ENCODE measurements at places on chromosomes 7 and 10.

GRCh38 chr7:96822824-96823223, 113.2 kb upstream of the SEM1 start:
- no peak for DNase-seq

- no peak for DNase-seq
Observed at GRCh38 chr10:14454629-14455028, 123.9 kb upstream of the FRMD4A start.

GRCh38 chr10:13784067-13784466, 197.3 kb downstream of the PRPF18 start:
- peak; percentile 62 for DNase-seq

- no peak for DNase-seq
Observed at GRCh38 chr7:3412871-3413270, 111.8 kb downstream of the SDK1 start.

- DNase-seq: no peak
Observed at GRCh38 chr10:102632394-102633111, 11.7 kb upstream of the TRIM8 start.

GRCh38 chr7:8413600-8413999, 19.8 kb upstream of the NXPH1 start:
- no peak for DNase-seq

GRCh38 chr7:146681487-146681886, 564.9 kb downstream of the CNTNAP2 start:
- DNase-seq: no peak

DNA sequence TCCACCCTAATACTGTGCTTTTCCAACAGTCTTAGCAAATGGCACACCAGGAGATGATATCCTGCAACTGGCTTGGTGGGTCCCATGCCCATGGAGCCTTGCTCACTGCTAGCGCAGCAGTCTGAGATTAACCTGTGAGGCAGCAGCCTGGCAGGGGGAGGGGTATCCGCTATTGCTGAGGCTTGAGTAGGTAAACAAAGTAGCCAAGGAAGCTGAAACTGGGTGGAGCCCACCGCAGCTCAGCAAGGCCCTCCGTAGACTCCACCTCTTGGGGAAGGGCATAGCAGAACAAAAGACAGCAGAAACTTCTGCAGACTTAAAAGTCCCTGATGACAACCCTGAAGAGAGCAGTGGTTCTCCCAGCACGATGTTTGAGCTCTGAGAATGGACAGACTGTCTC, 399.0 kb downstream of the CCSER2 start:
- DNase-seq: no peak

DNA sequence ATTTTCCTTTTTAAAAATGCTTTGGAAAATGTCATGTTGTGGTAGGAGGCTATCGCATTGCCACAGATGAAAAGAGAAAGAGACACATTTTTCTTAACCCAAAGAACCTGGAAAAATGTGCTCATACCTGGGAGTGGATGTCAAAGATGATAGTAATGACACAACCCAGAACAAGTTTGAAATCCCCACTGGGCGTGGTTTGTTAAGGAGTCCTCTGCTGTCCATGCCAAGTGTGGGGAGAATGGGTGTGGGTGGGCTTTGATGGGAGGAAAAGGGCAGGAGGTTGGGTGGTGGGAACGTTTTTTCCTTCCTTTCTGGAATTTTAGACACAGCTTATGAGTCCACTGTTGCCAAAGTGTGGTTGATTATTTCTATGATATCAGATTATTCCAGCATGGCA, 10.9 kb downstream of the OPTN start:
- no peak for DNase-seq

DNA sequence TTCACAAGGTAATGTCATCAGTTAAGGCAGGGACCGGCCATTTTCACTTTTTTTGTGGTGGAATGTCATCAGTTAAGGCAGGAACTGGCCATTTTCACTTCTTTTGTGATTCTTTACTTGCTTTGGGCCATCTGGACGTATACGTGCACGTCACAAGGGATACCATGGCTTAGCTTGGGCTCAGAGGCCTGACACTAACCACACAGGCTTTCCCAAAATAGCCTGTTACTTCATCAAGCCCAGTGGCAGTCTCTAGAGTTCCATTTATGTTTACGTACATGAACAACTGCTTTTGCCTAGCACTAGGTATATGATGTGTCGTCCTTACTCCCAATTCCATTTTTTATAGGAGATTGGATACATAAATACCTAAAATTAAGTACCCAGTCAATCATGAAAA, 237.9 kb downstream of the C7orf25 start:
- DNase-seq: no peak

DNA sequence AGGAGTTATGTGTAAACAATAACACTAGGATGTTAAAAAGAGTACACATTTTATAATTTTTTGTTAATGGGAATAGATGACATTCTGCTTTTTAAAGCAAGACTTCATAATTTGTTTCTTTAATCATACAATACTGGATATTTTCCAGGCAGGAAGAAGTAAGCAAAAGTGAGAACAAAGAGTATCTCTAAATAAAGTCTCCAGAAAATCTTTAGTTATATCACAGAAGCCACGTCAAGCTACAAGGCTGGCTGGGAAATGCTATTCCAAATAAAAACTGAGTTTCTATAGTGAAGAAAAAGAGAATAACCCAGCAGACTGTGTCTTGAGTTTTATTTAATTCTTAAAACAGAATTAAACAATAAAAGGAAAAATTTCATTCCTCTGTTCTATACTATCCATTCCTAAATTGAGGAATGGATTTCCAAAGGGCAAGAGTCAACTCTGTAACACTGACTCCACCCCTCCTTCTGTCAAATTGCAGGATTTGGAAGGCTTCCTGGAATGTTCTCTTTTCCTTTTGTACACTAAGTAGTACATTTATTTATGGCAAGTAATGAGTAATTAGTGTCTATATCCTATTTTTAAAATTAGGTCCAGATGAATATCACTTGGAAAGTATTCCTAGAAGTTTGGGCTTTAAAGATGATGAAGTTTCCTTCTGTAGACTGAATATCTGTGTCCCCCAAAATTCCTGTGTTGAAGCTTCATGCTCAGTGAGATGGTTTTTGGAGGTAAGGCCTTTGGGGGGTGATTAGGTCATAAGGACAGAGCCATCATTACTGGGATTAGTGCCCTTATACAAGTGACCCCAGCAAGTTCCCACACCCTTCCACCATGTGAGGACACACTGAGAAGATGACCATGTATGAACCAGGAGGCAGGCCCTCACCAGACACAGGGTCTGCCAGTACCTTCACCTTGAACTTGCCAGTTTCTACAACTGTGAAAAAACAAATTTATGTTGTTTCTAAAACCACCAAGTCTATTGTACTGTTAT, 290.9 kb downstream of the CRPPA start:
- DNase-seq: peak; percentile 25

DNA sequence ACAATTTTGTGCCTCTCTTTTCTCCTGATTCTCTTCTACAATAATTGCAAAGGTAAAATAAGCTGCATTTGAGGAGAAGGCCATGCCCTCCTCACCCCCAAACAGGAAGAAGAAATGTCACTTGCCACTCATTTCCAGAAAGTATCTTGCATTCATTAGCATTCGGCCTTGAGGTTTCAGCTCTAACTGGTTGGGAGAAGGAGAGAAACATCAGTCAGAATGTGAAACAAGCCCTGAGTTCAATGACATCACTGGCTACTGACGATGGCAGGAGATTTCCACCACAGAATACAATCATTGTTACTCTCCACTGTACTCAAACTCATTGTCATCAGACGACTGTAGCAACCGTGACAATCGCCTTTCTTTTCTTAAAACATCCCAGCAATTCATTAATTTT, 72.8 kb downstream of the PRKCQ start:
- DNase-seq: no peak

DNA sequence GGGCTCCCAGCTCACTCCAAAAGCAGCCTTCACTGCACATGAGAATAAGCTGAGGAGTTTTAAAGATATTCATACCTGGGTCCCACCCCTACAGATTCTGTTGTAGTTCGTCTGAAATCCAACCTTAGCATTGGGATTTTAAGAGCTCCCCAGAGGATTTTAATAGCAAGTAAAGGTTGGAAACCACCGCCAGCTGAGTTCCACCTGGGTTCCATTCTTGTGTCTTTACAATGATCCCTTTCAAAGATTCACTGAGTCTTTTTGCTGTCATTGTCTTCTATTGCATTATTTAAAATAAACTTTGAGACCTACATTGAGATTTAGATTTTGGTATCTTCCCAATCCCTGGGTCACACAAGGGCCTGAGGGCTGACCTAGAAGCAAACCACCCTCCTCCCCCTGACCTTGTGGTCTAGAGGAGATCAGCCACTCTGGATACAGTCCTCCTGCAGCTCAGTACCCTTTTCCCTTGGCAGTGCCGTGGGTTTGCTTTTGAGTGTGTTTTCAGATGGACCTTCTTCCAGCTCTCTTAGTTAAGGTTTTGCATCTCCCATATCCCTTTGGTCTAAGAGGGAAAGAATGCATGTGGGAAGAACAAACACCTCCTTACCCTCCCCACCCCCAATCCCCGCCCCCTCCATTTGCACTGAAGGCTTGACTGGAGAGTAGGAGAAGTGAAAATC, 22.6 kb upstream of the SIRT1 start:
- no peak for DNase-seq

DNA sequence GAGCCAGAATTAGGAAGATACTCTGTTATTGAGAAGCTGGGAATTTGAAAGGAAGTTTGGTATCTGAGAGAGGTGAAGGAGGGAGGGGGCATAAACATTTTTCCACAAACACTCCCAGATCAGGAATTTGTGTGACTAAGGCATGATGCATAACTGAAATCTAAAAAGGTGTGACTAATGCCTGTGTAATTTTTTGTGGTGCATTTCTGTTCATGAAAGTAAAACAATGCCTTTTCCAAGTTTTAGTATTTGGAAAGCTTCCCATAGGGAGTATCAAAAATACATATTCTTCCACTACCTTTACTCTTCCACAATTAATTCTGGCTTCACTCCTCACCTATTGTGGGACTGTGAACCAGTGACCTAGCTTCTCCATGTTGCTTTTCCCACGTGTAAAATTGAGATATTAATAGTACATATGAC, 56.4 kb upstream of the CAV2 start:
- DNase-seq: peak; percentile 99

DNA sequence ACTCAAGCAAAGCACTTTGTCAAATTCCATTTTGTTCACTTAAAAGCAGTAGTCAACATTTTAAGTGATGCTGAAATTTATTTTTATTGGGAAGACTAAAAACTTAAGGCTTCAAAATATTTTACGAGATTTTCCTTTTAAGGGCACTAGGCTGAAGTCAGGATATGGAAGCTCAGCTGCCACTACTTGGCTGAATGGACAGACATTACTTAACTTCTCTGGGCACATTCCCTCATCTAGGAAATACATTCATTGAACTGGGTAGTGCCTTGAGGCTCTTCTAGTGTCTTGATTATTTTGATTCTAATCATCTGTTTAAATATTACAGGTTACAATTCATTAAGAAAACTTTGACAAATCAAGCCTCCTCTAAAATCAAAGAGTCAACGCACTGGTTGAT, 11.1 kb downstream of the MEOX2 start:
- no peak for DNase-seq

DNA sequence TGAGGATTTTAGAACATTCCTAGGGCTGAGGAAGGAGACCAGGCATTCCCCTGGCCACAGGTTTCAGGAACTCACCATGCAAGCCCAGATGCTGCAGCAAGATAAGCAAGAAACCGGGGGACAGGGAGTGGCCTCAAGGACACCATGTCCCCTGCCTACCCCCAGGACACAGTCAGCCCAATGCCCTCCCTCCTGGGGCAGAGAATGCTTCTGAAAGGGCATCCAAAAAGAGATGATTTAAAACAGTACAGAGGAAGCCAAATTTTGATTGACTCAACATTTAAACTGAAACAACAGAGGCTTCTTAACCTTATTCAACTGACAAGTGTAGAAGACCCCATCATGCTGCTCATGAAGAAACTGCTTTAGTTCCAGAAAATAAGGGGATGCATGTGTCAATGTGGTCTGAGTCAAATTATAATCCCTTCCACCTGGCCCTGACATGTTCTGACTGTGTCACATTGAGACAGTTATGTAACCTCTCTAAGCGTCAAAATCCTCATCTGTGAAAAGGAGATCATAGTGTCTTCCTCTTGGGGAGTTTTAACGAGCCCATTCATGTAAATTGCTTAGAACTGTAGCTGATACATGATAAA, 60.0 kb downstream of the ICA1 start:
- peak; percentile 34 for DNase-seq

GRCh38 chr10:111129363-111129762, 52.5 kb downstream of the ADRA2A start:
- no peak for DNase-seq

DNA sequence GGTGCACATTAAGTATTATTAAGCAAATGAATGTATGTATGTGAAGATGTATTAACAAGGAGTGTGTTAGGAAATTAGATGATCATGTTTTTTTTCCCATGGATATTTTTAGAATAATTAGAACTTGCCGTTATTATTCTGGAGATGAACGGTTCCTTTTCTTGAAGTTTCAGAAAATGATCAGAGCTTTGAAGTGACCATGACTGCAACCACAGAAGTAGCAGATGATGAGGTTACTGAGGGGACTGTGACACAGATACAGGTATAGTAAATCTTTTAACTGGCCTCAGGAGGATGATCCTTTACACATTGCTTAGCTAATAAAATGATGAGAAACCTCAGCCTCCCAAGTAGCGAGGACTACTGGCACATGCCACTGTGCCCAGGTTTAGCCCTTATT, 18.6 kb downstream of the DMTF1 start:
- no peak for DNase-seq

GRCh38 chr10:74213571-74214162, 62.6 kb downstream of the ADK start:
- peak; percentile 57 for DNase-seq

DNA sequence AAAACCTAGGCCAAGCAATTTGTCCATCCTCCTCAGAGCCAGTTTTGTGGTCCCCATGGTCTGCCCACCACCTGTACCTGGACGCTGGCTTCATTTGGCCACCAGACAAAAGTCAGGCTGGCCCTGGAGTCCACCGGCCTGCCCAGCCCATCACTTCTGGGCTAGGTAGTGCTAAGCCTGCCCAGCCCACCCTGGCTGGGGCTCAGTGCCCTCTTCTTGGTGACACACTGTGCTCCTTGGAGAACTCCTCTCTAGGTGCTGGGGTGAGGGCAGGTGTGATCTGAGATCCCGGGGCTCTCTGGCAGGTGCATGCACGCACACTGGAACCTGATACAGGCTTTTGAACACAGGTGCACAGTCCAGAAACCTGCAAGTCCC, 1.1 kb downstream of the AIFM2 start:
- DNase-seq: no peak

GRCh38 chr7:123241809-123242208, 42.0 kb upstream of the SLC13A1 start:
- no peak for DNase-seq

- peak; percentile 78 for DNase-seq
Observed at GRCh38 chr7:48255046-48255445, 83.8 kb downstream of the ABCA13 start.

Measured in bronchial epithelial cell (primary cell).